ENCODE measurements at places on chromosomes 1 and 21. TPM values are rescaled to one million over a fixed set of nuclear protein-coding genes. Genes with fewer than 3 reads are reported as not detected.
A peak's percentile ranks its signal among the peaks of the same experiment; 100 is the strongest.

- no peak for DNase-seq
Observed at GRCh38 chr1:15196069-15196468, 42.5 kb downstream of the TMEM51 start.

- peak; percentile 49 for DNase-seq
Observed at GRCh38 chr1:20551945-20552727, at the start of gene FAM43B. Gene FAM43B, plus strand, starts transcription at chr1:20552573. Its CDS starts 401 bp downstream, at chr1:20552974.

DNA sequence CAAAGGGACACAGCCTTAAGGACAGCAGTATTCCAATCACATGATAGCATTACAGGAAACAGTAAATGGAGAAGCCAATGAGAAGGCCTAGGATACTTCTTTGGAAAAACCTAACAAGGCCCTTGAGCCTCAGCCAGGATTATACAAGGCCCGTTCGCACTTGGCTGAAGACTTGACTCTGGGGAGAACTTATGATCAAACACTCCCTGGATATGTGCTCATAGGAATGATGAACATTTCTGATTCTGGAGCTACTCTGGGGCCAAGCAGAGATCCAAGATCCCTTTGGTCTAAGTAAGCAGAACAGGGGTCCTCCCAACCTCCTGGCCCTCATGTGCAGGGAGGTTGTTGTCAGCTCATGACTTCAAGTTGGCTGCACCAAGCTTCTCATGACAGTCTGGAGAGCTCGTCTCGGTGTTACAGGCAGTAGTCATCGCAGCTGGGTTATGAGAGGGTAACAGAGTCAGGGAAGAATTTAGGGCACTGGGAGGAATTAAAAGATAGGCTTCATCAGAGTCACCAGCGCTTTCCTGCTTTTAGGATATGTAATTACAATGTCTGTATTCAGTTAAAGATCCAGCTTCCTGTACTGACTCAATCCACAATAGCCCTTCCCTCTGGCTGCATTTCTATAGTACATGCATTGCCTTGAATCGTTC lies 92.5 kb upstream of the IRF2BP2 start:
- DNase-seq = peak; percentile 80

- DNase-seq = no peak
Observed at GRCh38 chr1:163528710-163529348, 207.1 kb downstream of the NUF2 start.

DNA sequence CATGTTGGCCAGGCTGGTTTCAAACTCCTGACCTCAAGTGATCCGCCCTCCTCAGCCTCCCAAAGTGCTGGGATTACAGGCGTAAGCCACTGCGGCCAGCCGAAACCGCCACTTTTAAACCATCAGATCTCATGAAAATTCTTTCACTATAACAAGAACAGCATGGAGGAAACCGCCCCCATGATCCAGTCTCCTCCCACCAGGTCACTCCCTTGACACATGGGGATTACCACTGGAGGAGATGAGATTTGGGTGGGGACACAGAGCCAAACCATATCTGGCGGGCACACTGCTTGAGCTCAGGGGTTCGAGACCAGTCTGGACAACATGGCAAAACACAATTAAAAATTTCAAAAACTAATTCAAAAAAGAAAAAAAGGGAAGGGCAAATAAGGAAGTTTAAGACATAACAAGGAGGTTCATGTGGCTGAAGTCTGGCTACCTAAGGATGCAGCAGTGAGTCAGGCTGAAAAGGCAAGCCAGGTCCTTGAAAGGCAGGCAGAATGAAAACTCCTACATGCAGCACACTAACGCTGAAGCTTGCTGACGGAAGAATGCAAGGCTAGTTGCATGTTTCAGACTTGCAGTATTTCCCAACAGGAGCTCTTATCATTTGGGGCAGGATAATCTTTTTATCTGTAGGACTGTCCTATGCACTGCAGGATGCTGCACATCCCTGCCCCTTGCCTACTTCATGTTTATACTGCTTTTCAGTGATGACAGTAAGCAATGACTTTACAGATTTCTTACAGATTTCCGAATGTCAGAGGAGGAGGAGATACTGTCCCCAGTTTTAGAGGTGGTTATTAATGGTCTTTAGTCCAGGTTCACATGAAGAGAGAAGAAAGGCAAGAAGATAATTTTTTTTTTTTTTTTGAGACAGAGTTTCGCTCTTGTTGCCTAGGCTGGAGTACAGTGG lies 49.3 kb downstream of the FBXO42 start:
- no peak for DNase-seq

GRCh38 chr1:59020151-59020997 lies 236.5 kb upstream of the JUN start:
- peak; percentile 31 for DNase-seq

GRCh38 chr1:11414926-11415538 lies 63.9 kb upstream of the DISP3 start:
- no peak for DNase-seq

Gene MPC2
- total RNA-seq = 140 TPM

Gene RHBG
- total RNA-seq = not detected

Gene MROH9
- total RNA-seq = not detected

Gene CDC73
- 16.0 TPM for total RNA-seq
